ENCODE measurements at places on chromosomes 1 and 21.
A peak's percentile ranks its signal among the peaks of the same experiment; 100 is the strongest.

GRCh38 chr1:234962340-234962989 is 166.2 kb downstream of the TOMM20 start:
- no peak for DNase-seq

DNA sequence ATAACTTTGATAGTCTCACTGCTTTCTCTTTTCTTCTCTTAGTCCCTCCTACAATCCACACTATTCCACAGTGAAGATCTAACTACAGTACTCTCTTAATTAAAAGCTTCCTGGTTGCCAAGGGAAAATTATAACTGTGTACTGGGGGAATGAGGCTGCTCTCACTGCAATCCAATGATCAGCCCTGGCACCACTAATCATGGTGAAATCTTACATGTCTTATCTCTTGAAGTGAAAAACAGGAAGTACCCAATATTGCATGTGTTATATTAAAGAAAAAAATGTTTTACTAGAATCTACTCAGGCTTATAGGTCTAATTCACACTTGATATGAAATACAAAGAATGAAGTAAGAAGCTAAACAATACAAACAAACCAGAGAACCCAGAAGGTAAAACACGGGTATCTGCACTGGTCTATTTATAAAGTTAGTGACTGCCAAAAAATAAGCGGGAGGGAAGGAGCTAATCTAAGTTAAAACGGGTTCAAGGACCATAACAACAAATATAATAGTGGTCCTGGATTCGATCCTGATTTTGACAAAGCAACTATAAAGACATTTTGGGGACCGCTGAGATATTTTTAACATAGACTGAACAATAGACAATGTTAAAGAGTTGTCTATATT is 57.5 kb downstream of the RGS2 start:
- DNase-seq, result no peak

- DNase-seq, result no peak
Observed at GRCh38 chr1:18946550-18947381, 9.7 kb downstream of the IFFO2 start.

DNA sequence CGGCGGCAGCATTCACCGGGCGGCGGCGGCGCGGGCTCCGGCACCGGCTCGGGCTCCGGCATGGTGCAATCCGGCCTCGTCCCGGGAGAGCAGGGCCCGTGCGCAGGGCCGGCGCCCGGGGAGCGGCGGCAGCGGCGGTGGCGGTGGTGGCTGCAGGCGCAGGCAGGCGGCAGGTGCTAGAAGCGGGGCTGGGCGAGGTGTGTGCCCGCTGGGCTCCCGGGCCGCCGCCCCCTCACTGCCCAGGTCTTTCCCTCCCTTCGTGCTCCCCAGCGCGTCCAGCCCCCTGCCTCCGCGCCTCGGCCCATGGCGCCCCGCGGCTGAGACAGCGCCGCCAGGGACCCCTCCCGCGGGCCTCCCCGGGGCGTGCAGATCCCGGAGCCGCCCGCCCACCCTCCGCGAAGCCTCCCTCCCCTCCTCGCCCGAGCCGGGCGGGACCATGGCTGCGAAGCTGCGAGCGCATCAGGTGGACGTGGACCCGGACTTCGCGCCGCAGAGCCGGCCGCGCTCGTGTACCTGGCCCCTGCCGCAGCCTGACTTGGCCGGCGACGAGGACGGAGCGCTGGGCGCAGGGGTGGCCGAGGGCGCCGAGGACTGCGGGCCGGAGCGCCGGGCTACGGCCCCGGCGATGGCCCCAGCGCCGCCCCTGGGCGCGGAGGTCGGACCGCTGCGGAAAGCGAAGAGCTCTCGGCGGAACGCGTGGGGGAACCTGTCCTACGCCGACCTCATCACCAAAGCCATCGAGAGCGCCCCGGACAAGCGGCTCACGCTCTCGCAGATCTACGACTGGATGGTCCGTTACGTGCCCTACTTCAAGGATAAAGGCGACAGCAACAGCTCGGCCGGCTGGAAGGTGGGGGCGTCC is 492 bp downstream of the FOXO6 start:
- peak; percentile 28 for DNase-seq

- DNase-seq, result no peak
Observed at GRCh38 chr1:173063171-173063570, 12.4 kb upstream of the TNFSF18 start.

DNA sequence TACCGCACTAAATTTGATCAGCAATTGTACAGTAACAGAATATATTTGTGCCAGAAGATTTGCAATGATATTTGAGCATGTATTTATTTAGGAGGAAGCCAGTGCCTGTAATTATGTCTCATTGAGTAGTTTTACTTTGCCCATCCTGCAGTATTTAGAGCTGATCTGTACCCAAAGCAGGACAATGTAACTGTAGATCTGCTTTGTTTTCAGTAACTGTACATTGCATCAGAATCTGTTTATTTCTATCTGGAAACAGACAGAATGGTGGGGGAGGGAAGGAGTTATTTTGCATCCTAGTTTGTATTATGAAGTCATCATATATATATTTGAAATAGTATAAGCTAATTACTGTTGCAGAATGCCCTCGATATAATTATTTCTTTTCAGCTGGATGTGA is 36.2 kb upstream of the LRRC8C start:
- no peak for DNase-seq

DNA sequence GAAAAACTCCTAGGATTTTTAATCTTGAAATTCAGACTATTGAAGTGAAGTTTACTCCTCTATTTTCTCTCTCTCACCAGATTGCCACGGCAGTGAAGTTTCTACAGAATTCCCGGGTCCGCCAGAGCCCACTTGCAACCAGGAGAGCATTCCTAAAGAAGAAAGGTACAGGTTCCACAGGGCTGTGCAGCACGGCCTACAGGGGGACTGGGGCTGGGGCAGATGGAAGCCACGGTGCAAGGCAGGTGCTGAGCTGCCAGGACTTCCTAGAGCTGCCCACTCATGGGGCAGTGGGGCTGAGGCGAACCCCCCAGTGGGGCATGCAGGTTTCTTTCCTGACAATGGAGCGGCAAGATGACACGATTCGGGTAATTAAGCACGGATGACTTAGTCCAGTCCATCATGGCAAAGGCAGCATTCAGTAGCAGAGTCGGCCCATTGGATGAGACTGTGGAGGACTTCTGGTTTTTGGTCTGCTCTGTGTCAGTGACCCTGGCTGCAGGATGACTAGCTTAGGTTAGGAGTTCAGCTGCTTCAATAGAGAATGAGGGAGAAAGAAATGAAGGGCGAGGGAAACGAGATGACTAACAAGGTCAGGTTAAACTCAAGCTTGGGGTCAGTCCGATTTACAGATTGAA is 61.5 kb downstream of the PEX14 start:
- no peak for DNase-seq

GRCh38 chr21:36914244-36915013 is 52.0 kb downstream of the HLCS start:
- DNase-seq, result peak; percentile 59

DNA sequence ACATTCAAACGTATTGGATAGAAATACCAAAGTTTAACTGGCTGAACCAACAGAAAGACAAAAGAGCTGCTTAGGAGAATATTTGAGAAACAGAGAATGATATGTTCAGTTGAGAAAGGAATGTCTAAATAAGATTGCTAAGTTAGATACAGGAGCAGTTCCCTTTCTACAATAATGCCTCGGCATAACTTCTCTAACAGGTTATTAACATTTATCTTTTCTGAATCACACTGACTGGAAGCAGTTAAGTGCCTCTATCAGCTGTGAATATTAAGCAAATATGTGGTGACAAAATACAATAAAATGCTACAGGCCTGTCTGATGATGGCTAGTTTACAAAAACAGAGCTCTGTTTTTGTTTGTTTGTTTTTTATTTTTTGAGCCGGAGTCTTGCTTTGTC is 121.9 kb downstream of the KCNK1 start:
- no peak for DNase-seq

- DNase-seq, result no peak
Observed at GRCh38 chr21:22244516-22244915, 1246.3 kb downstream of the NCAM2 start.

GRCh38 chr1:183571678-183572268 is 18.5 kb downstream of the NCF2 start:
- DNase-seq, result no peak

DNA sequence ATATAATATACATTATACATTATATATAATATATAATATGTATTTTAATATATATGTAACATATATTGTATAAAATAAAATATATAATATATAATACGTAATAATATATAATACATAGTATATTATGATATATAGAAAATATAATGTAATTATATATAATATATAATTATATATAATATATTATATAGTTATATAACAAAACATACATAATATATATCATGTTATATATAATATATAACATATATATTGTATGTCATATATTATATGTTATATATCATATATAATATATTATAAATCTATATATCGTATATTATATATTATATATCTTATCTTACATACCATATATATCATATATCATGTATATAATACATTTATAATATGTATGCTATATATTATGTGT is 248.2 kb upstream of the TPTE start:
- no peak for DNase-seq

DNA sequence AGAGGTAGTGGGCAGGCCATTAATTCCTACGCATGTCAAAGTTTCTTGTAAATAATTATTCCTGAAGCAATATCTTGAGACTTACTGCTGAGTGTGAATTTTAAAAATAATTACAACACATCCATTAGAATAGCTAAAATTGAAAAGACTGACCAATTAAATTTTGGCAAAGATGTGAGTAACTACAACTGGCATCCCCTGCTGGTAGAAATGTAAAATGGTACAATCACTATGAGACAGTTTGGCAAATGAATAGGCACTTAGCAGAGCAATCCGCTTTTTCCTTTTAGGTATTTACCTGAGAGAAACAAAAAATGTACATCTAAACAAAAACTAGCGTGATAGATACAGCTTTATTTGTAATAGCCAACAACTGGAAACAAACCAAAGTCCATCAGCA is 798.9 kb downstream of the BRINP3 start:
- DNase-seq, result no peak

- no peak for DNase-seq
Observed at GRCh38 chr1:117093870-117094621, 27.5 kb downstream of the TRIM45 start.

Measured in HAP-1 (cell line).